ENCODE measurements at places on chromosomes 16 and 17.

GRCh38 chr16:17470908-17471718 is at the start of gene XYLT1:
TSS of gene XYLT1 (minus strand) at chr16:17470960. CDS start at chr16:17470796, 164 bp downstream.
- DNase-seq: no peak

DNA sequence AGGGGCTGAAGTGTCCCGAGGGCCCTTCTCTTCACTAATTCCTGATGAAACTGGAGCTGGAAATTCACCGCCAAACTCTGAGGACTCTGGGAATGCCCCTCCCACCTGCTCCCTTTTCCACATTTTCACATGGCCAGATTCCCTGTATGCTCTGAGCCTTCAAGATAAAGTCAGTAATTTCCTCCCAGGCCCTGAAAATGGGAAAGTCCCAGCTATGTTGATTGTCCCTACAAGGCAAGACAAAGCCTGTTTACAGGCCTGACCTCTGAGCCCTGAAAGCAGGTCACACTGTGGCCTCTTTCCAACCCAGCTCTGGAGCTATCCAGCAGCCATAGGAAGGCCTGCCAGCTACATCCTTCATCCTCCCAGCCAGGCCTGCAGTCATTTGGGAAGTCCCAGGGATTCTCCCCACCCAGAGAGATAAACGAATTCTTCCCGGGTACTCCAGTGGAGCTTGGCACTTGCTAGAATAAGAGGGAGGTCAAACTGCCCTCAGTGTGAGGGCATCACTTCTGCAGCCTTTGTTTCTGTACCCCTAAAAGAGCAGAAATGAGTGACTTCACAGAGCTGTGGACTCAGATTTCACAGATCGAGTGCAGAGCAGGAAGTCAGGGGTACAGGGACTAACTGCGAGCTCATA is 19.6 kb upstream of the CCL2 start:
- no peak for DNase-seq

GRCh38 chr17:43003542-43004172 is 2.9 kb upstream of the IFI35 start:
- no peak for DNase-seq

- no peak for DNase-seq
Measured at GRCh38 chr17:34122515-34122914, 132.6 kb upstream of the CCL2 start.

- no peak for DNase-seq
Measured at GRCh38 chr16:73042807-73043206, 5.1 kb downstream of the ZFHX3 start.

DNA sequence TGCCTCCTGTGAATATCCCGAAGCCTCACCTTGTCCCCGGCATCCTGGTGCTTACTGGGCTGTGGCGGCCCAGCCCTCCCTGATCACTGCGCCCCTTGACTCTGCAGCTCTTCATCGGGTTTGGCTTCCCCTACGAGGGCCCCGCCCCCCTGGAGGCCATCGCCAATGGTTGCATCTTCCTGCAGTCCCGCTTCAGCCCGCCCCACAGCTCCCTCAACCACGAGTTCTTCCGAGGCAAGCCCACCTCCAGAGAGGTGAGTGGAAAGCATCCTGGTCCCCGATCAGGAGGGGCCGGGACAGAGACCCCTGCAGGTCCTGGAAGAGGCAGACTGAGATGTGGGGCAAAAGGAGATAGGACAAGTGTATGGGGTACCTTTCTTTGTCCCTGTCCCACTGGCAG is 72.1 kb downstream of the MGAT5B start:
- DNase-seq: no peak

All from stimulated activated CD4-positive, alpha-beta T cell treated with anti-CD3 and anti-CD28 coated beads, Interleukin-1b, Interleukin-23, amount 100 ng/mL, for 24 hours (primary cell).